ENCODE measurements at places on chromosomes 11 and 22. TPM values are rescaled to one million over a fixed set of nuclear protein-coding genes. Genes with fewer than 3 reads are reported as not detected.

DNA sequence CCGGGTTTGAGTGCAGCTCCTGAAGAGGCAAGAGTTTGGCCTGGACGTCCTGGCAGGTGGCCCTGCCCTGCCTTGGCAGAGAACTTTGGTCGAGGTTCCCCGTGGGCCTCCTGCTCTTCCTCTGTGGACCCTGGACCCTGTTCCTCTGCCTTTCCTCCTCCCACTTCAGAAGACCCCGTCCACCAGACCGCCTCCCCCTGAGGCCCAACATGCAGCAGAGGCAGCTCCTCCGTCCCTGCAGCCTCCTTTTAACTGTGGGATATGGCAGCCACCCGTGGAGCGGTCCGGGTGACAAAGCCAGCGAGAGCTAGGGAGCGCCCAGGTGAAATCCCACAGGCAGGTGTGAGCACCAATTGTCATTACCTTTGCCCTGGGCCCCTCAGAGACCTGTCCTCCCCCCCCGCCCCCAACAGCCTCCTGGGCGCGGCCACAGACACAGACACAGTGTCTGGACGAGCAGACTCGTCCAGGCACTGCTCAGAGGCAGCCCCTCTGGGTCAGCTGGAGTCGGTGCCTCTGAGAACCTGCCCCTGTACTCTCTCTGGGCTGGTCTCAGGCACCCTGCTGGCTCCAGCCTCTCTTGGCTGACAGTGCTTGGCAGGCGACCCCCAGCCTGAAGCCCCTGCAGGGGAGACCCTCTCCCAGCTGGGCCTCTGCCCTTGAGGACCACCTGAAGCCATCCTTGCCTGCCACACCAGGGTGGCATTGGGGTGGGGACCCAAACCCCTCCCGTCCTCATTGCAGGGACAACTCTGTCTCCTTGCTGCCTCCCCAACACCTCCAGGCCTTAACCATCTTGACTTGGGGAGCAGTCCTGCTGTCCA lies 4.1 kb upstream of the PTDSS2 start:
- no peak for DNase-seq

MRGPRX4 gene
- total RNA-seq = not detected

CABP4 gene
- total RNA-seq = 3.0 TPM

ASPHD2 gene
- total RNA-seq = 3.4 TPM

- DNase-seq = no peak
Observed at GRCh38 chr11:85772695-85773094, 38.2 kb downstream of the SYTL2 start.

TTC36 gene
- total RNA-seq = not detected

DNA sequence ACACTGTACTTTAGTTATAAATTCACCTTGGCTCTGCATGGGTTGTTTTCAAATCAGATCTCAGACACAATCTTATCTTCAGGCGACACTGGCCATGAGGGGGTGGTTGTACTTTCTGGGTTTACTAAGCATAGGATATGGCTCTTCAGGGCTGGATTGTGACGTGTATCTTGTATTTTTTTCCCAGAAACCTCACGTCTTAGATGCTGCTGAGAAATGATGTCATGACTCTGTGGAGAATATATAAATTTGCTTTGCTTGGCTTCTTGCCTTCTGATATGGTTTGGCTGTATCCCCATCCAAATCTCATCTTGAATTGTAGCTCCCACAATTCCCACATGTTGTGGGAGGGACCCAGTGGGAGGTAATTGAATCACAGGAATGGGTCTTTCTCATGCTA lies 82.8 kb upstream of the VSTM5 start:
- DNase-seq = no peak

GRCh38 chr22:23529166-23530103 lies 50.7 kb downstream of the IGLL1 start:
- DNase-seq = no peak

All from MG63 (cell line).